ENCODE measurements at places on chromosomes 4 and X. TPM values are rescaled to one million over a fixed set of nuclear protein-coding genes. Genes with fewer than 3 reads are reported as not detected.

DNA sequence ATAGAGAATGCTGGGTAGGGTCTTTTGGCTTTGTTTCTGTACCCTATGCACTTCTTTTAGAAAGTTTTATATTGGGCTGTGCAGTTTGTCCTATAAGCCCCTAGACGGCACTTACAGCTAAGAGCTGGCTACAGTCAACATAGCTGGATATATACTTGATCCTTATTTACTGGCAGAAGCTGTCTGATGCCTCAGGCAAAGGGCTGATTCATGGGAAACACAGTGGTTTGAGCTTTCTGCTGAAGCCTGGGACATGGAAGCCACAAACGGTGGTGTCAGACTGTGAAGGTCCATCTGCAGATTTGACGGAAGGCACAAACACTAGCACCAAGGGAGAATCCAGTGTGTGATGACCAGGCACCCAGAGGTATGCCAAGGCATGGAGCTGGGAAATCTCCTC is 608.4 kb downstream of the ANKRD50 start:
- peak; percentile 43 for DNase-seq

GRCh38 chr4:145217349-145217748 is 37.0 kb upstream of the OTUD4 start:
- DNase-seq = no peak

PSAPL1 gene
- total RNA-seq = 0.15 TPM

UCP1 gene
- not detected for total RNA-seq

Data from PC-3 (cell line).